ENCODE measurements at places on chromosomes 12 and 14. TPM values are rescaled to one million over a fixed set of nuclear protein-coding genes. Genes with fewer than 3 reads are reported as not detected.

KRT75 gene
- not detected for total RNA-seq

C12orf54 gene
- not detected for total RNA-seq

RDH5 gene
- 6.2 TPM for total RNA-seq

COQ10A gene
- total RNA-seq = 14.9 TPM

ACOT6 gene
- total RNA-seq = not detected

RPL41 gene
- total RNA-seq = 918 TPM

AKAP5 gene
- 0.86 TPM for total RNA-seq

FAM186B gene
- 0.14 TPM for total RNA-seq

KRT85 gene
- not detected for total RNA-seq

PAX9 gene
- total RNA-seq = not detected

All from placental pericyte (primary cell).